ENCODE measurements at places on chromosomes 3 and 15.
A peak's percentile ranks its signal among the peaks of the same experiment; 100 is the strongest.

GRCh38 chr3:115239717-115240116 is 92.6 kb upstream of the ZBTB20 start:
- no peak for DNase-seq

GRCh38 chr3:12231431-12231830 is 57.4 kb upstream of the PPARG start:
- no peak for DNase-seq

DNA sequence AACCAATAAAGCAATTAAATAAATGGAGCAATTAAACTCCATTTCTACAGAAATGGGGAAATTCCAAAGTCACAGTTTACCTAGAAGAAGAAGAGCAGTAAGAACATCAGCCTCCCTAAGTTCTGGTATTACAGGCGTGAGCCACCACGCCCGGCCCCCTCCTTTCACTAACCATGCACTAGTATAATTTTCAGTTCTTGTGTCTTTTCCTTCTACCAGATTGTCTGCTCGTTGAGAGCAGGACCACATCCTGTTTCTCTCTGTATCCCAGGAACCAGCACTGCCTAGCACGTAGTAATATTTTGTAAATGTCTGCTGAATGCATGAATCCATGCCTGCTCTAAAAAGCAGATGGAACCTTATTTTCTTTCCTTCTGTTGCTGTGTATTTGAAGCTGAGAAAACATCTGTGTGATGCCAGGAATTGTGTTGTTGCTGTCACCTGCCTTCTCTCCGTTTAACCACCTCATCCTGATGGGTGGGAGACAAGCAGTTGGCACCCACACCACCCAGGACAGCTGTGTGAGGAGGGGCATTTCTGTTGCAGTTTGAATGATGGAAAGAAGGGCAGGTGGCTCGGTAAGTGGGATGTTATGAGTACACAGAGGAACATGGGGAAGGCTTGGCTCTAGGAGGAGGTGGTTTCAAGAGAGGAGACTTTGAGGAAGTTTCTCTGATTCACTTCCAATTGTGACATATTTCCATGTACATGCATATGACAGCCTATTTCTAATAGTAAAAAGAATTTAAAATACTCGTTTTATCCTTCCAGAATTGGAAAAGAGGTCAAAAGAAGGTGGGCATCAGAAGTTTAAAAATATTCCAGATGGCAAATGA is 30.1 kb downstream of the PXYLP1 start:
- no peak for DNase-seq

GRCh38 chr15:39575180-39575579 is 5.7 kb upstream of the THBS1 start:
- peak; percentile 37 for DNase-seq

GRCh38 chr15:36392676-36393266 is 186.7 kb upstream of the CDIN1 start:
- no peak for DNase-seq

DNA sequence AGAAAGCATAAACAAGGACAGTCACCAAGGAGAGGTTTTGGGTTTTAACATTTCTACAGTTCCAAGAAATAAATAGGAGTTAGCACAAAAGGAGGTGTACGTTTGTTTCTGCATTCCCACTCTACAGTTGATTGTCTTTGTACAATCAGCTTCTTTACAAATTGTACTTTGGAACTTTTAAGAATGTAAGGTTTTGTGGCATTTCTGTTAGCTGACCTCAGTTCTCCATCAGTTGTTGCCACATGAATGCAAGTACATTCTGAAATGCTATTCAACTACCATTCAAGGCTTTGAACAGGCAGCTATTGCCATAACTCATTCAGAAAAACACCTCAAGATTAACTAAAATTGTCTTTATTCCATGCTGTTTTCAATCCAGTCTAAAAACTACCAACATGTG is 253.2 kb upstream of the UBE2E1 start:
- DNase-seq = no peak

All from esophagus muscularis mucosa (tissue), 4 donors.